ENCODE measurements at places on chromosomes 7 and 10. TPM values are rescaled to one million over a fixed set of nuclear protein-coding genes. Genes with fewer than 3 reads are reported as not detected.

DNA sequence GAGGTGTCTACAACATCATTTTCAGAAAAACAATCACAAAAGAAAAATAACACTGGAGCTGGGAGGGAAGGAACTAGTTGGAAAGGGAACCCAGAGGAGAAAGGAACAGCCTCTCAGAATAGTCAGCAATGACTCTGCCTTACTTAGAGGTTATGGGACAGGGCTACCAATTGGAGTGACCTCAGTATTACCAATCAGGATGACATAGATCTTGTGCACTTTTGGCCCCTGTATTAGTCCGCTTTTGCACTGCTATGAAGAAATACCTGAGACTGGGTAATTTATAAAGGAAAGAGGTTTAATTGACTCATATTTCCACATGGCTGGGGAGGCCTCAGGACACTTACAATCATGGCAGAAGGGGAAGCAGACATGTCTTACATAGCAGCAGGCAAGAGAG is 99.7 kb upstream of the SDK1 start:
- DNase-seq = no peak

DNA sequence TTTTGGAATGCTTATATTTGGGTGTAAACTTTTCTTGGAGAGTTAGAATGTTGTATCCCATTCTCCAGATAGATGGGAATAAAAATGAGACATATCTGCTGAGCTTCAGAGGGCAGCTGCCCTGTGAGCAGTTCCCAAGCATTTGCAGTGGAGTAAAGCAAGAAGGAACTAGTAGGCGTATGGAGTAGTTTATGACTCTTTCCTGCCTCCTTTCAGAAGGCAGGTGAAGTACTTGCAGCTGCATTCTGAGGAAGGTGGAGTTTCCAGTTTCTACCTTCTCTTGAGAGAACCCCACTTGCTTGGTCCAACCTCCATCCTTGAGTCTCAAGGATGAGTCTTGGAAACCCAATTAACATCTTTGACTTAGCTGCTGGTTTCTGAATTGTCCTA is 563.6 kb downstream of the LRMDA start:
- DNase-seq = no peak

- DNase-seq = no peak
Measured at GRCh38 chr7:123774496-123774895, 25.7 kb upstream of the WASL start.

DNA sequence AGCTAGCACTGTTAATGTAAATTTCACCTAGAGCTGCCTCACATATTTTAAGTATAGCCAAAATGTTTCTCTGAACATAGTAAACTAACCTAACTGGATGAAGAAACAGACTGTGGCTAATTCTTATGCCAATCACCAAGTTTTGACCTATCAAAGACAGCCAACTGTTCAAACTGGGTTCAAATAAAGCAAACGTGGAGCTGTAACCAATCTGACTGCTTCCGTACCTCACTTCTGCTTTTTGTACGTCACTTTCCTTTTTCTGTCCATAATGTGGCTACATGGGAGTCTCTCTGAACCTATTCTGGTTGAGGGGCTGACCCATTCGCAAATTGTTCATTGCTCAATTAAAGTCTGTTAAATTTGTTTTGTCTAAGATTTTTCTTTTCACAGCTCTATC is 66.3 kb upstream of the ETV1 start:
- no peak for DNase-seq

PILRA gene
- 14.5 TPM for total RNA-seq
